Stimulated activated CD4-positive, alpha-beta T cell treated with anti-CD3 and anti-CD28 coated beads, Interleukin-15, amount 100 ng/mL, for 48 hours (primary cell): ENCODE measurements at places on chromosomes 1 and 21.

GRCh38 chr1:173888749-173889148 is 20.6 kb downstream of the ZBTB37 start:
- DNase-seq, result no peak

DNA sequence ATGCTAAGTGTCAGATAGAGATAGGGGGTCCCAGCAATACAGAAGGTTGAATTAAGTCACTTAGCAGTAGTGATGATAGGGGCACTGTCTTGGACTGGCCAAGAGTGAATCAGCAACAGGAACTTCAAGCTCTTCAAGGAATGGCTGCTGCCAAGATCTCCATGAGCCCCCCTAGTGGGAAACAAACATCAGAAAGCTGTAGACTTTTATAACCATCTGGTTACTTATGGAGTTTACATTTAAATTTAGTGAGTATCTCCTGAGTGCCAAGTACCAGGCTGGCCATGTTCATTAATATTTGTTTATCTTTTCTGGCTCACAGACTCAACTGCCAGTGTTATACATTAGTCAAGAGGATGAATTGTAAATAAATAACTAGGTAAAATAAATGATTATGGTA is 327.3 kb downstream of the TTLL7 start:
- DNase-seq, result no peak

DNA sequence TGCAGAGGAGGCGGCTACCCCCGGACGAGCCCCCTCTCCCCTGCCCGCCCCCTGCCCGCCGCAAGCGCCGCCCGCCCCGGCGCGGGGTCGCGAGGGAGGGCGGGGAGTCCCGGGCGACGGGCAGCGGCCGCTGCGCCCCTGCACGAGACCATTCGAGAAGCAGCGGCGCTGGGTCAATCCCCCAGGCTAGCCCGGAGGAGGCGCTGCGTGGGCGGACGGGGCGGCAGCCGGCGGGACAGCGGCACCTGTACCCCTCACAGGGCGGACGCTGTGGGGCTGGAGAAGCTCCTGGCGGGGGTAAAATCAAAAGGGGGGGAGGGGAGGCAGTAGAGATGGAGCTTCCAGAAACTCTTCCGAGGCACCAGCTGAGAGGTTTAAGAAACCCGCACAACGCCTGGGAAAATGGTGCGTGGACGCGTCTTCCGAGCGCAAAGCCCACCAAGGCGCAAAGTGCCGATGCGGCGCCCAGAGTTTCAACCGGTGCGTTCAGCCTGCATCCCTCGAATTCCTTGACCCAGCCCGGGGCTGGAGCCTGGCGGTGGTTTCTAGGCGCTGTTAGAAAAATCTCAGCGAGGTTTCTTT is at the start of gene PLPPR5:
Gene PLPPR5 (minus strand): TSS at position 1 of the 582 bp plus-strand sequence. CDS start 190 bp downstream, outside the sequence.
- DNase-seq, result no peak

GRCh38 chr21:26587736-26588201 is 14.7 kb upstream of the CYYR1 start:
- no peak for DNase-seq

GRCh38 chr1:10965546-10966226 is 46.8 kb upstream of the TARDBP start:
- peak; percentile 14 for DNase-seq

DNA sequence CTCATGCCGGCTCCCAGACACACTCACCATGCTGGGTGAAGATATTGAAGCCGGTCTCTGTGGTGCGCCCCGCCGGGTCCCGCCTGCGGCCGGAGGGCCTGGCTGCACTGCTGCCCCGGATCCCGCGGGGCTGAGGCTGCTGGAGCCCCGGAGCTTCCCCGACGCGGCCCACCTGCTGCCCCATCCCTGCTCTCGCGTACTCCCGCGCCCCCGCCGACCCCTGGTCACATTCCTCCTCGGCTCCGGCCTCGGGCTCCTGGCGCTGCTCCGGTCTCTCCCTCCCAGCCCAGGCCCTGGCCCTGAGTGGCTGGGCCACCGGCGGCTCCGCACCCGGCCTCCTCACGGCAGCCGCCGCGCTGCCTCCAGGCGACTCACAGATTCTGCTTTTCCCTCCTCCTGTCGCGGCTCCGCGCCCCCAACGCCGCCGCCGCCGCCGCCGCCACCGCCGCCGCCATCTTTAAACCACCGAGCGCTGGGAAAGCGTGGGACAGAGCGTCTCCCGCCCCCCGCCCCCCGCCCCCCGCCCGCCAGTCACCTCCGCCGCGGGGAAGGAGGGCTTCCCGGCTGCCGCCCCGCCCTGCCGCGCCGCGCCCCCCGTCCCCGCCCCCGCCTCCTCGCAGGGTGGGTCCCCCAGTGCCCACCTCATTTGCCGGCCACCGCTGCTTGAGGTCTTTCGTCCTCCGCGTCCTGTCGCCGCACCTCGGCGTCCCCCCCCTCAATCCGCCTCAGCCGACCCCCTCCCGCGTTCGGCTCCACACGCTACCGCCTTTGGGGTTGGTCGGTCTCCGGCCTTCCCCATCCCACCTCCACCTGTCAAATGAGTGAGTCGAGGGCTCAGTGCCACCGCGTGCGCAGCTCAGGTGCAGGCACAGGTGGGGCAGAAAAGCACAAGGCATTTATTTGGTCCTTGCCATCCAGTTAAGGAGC is at the start of gene ABL2:
Gene ABL2 (minus strand): TSS at position 464 of the 927 bp plus-strand sequence. CDS start 280 bp downstream, at position 184.
- DNase-seq, result no peak

GRCh38 chr1:158077411-158078256 is 84.2 kb downstream of the KIRREL1 start:
- DNase-seq, result no peak

GRCh38 chr1:233242827-233243483 is 52.6 kb downstream of the PCNX2 start:
- DNase-seq, result no peak

- DNase-seq, result no peak
Measured at GRCh38 chr1:86648255-86648654, 56.1 kb upstream of the SH3GLB1 start.

GRCh38 chr1:2446861-2447260 is 29.2 kb upstream of the PLCH2 start:
- DNase-seq, result no peak

- DNase-seq, result no peak
Measured at GRCh38 chr1:201591981-201592380, 53.1 kb downstream of the NAV1 start.

GRCh38 chr1:44314452-44314851 is 40.6 kb downstream of the ERI3 start:
- DNase-seq, result no peak

- DNase-seq, result no peak
Measured at GRCh38 chr1:13732971-13733667, 33.1 kb downstream of the PRDM2 start.

DNA sequence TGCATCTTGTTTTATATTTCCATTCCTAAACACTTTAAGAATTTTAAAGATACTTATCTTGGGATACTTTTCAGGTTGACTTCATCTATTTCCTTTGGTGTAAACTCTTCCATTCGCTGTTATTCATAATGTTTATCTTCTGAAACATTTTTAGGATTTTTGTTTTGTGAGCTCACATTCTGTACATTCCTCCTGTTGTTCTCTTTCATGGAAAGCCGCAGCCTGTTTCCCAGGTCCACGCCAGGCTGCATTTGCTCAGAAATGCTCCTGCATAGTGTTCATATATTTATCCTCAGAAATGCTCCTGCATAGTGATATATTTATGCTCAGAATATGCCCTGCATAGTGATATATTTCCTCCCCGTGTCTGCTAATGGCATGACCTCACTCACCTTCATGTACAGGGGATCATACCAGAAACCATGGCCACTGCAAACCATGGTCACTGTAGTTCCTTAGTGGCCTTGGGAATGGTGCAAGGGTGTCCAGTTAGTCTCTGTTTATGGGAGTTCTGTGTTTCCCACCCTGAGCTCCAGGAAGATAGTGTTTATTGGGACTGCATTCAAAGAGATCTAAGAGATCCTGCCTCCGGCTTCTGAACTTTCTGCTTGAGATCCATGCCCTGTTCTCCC is 153.9 kb upstream of the GREM2 start:
- no peak for DNase-seq

- DNase-seq, result no peak
Measured at GRCh38 chr1:160363010-160363409, 3.9 kb upstream of the NHLH1 start.

GRCh38 chr1:47661040-47661439 is 223.2 kb downstream of the FOXD2 start:
- DNase-seq, result no peak

DNA sequence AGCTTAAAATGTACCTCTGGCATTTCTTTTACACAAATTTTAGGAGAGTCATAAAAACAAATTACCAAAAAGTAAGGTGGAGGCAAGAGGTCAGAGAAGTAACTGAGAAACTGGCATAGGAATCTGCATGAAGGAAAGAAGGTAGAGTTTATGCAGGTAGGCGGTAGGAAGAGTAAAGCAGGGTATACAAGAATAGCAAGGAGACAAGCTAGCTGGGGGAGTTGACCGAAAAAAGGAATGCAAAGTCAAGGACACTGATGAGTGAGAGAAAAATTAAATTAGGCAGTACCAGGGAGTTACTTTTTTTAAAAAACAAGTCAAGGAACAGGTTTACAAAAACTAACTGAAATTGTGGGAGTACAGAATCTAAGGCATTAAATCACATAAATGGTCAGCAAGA is 56.0 kb downstream of the FOXJ3 start:
- DNase-seq, result no peak

DNA sequence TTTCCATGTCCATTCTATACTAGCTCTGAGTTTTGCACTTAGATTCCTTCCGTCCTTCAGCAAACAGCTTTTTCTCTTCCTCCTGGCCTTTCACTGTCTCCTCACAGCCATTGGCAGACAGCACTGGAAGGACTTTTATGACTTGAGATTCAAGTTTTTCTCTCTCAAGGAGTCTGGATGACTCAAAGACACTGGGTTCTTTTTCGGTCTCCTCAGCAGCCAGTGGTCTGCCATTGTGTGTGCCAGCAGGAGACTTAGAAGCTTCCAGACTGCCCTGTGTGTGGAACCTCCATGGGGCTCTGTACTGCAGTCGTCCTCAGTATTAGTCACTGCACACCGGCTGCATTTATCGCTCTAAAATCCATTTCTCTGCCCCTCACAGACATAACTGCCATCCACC is 30.5 kb downstream of the NTNG1 start:
- no peak for DNase-seq

DNA sequence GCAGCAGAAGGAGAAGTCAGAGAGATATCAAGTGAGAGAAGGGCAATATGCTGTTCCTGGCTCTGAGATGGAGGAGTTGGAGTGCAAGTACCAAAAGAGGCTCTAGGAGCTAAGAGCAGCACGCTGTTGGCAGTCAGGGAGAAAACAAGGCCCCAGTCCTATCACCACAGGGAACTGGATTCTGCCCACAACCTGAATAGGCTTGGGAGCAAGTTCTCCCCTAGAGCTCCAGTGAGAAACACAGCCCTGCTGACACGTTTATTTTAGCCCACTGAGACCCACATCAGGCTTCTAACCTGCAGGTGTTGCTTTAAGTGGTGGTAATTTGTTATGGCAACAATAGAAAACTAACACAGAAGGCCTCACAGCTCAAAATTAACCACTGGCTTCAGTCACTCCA is 31.8 kb upstream of the ZNF644 start:
- DNase-seq, result no peak

GRCh38 chr1:74502432-74502831 is 10.0 kb downstream of the LRRC53 start:
- no peak for DNase-seq

DNA sequence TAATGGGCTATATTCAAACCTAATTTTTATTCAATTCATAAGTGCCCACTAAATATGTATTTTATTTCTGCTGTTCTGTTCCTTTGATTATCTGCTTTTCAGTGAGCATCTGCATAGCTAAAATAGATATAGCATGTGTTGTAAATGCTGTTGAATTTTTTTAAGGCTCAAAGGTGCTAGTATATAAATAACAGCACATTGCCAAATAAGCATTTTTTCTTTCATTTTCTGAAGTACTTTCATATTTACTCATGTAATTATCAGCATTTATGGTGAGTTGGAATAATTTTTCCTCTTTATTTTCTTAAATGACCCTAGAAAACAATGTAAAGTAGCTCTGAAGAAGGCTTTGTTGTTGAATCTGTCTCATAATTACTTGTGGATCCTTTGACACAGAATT is 69.6 kb upstream of the B3GALT2 start:
- no peak for DNase-seq

DNA sequence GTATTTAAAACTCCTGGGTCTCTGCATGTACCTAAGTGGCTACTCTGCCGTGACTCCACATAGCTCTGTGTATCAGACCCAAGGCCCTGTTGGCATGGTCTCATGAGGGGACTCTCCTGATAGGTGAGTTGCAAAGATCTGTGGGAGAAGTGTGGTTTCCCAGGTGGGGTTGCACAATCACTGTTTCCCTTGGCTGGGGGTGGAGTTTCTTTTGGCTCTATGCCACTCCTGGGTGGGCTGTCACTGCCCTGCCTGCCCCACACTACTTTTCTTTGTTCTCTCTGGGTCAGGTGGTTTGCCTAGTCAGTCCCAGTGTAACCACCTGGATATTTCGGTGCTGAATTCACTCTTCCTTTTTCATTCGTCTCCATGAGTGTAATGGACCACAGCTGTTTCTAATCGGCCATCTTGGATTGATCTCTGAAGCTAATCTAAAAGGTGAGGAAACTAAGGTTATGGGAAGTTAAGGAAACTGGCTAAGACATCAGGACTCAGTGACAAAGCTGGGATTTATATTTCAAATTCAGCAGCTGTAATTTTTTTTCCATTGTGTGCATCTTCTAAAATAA is 97.1 kb upstream of the CACYBP start:
- DNase-seq, result no peak

DNA sequence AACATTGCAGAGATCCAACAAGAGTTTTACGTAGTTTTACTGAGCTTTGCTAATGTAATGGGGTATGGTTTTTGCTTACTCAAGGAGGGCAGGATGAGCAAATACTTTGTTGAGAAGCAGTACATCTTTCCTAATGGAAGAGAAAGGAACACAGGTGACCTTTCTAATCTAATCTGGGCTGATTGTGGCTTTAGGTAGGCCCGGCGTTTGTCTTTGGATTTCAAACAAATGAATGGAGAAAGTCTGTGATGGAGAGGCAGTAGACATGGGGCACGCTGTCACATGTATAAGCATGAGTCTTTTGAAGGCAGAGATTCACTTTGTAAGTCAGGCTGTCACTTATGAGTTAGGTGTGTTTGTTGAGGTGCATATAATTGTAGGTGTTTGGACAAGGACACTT is 1.7 kb downstream of the PLEKHM2 start:
- DNase-seq, result no peak

GRCh38 chr1:6545276-6546112 is 8.8 kb downstream of the NOL9 start:
- no peak for DNase-seq

GRCh38 chr1:67570486-67571143 is 114.4 kb upstream of the GADD45A start:
- no peak for DNase-seq
